GM13977 (cell line): ENCODE measurements at places on chromosomes 2 and 18.

DNA sequence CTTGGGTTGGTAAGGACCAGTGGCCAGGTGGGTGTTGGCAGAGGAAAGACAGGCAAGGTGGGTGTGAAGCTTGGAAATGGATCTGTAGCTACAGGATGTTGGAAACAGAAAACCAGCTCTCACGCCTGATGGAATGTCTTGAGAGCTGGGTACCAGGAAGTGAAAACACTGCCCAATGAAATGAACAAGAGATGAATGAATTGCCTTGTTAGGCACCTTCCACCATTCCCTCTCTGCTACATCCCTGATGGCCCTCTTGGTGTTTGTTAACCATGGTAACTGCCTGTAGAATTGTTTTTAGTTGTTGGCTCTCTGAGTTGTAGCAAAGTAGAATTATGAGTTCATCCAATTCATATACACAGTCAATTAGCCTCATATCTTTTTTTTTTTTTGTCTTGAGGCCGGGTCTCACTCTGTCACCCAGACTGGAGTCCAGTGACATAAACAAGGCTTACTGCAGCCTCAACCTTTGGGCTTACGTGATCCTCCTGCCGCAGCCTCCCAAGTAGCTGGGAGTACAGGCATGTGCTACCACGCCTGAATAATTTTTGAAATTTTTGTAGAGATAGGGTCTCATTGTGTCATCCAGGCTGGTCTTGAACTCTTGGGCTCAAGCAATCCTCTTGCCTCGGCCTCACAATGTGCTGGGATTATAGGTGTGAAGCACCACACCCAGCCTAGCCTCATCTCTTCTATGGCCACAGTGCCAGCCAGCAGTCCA, 9.5 kb downstream of the KCMF1 start:
- DNase-seq, result no peak

- DNase-seq, result no peak
These were observed 106.8 kb downstream of the CRIM1 start for GRCh38 chr2:36462311-36462935.

DNA sequence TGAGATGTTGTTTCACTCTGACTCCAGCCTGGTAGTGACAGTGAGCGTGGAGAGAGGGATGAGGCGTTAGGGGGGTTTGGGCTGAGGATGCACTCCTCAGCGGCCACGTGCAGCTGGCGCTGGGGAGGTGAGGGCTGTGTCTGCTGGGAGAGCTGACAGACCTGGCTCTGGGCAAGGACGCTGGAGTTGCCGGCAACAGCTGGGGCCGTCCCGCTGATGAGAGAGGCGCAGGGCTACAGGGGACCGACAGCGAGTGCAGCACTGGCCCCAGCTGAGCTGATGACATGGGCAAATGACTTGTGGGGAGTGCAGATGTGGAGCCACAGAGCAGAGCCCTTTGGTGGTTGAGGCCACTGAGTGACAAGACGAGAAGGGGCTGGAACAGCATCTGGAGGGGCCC, 38.4 kb downstream of the COA5 start:
- no peak for DNase-seq

GRCh38 chr18:57910817-57911216, 107.7 kb upstream of the ATP8B1 start:
- DNase-seq, result peak; percentile 25

DNA sequence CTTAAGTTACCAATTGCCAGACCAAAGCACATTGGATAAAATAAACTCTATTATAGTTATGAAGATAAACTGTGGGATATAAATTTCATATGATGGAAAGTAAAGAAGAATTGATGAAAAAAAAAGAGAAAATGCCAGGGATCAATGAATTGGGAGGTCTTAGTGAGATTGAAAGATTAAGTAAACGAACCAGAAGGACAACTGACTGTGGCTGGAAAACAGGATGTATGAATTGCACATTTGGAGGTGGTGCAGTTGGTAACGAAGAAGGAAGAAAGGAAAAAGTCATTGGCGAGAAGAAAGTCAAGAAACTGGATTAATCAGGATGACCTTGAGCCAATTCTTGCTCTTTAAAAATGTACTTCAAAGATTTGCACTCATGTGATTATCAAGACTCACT, 166.7 kb downstream of the NCK2 start:
- DNase-seq, result no peak

DNA sequence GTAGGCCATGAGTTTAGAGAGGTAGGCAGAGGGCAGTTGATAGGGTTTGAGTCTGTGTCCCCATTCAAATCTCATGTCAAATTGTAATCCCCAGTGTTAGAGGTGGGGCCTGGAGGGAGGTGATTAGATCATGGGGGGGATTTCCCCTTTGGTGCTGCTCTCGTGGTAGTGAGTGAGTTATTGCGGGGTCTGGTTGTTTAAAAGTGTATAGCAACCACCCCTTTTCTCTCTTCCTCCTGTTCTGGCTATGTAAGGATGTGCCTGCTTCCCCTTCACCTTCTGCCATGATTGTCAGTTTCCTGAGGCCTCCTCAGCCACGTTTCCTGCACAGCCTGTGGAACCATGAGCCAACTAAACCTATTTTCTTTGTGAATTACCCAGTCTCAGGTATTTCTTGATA, 25.5 kb downstream of the MARCHF4 start:
- no peak for DNase-seq

GRCh38 chr2:27095745-27096651, 9.4 kb downstream of the KHK start:
- peak; percentile 88 for DNase-seq

DNA sequence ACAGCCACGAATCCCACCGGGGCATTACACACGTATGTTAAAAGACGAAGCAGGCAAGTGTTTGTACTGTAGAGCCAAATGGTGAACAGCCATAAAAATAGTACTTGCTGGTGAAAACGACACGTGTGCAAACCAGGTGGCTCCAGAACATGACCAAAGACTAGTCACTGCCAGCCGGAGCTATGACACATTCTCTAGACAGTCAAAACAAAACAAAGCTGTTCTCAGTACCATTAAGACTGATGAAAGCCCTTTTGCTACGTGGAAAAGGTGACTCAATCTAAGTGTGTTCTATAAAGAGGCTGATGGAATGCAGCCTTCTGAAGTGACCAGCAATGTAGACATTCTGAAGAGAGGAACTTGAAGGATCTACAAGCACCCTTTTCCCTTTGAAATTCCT, 367.7 kb upstream of the NETO1 start:
- DNase-seq, result peak; percentile 12

- no peak for DNase-seq
These were observed 123.8 kb downstream of the ERBB4 start for GRCh38 chr2:212414767-212415211.

DNA sequence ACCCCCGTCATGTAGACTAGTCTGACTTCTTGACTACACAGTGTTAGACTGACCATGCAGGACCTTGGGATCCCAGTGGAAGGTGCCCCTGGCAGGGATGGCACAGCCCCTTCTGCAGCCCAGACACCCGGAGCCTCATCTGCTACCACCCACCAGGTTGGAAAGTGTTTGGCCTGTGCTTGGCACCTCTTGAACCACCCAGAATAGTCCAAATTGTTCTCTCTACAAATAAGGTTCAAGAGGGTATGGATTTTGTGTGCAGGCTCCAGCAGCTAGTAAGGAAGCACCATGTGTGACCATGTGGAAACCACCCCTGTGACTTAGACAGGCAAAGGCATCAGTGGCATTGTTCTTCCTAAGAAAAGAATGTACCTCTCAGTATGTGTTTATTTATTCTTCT, 18.4 kb downstream of the L3MBTL4 start:
- DNase-seq, result no peak

- DNase-seq, result no peak
These were observed 50.1 kb upstream of the TCF7L1 start for GRCh38 chr2:85083092-85083491.

GRCh38 chr2:17101596-17101995, 416.6 kb downstream of the RAD51AP2 start:
- DNase-seq, result no peak

- no peak for DNase-seq
These were observed 1070.3 kb downstream of the SUCLG1 start for GRCh38 chr2:83388804-83389203.

GRCh38 chr2:178114462-178114861, 2.2 kb downstream of the RBM45 start:
- no peak for DNase-seq

DNA sequence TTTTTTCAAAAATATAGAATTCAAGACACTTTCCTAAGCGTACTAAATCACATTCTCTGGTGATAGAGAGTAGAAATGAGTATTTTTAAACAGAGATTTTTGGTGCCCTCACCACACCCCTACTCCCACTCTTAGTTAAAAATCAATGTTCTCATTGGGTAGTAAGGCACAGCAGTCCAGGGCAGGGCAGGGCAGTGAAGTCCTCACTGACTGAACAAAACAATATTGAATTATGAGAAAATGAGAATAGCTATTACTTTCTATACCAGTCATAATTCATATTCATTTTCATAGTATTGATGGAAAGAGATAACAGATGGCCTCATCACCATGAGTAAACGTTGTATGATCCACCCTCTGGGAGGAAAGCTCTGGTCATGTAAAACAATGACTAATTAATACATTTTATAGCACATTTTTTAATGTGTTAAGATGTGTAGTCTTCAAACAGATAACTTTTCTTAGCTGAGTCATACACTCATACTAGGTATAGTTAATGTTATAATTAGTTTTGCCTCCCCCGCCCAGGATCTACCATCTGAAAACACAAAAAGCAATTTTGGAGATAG, 686.1 kb downstream of the KCNJ3 start:
- DNase-seq, result no peak

GRCh38 chr2:46445556-46445955, 33.8 kb upstream of the TMEM247 start:
- no peak for DNase-seq

DNA sequence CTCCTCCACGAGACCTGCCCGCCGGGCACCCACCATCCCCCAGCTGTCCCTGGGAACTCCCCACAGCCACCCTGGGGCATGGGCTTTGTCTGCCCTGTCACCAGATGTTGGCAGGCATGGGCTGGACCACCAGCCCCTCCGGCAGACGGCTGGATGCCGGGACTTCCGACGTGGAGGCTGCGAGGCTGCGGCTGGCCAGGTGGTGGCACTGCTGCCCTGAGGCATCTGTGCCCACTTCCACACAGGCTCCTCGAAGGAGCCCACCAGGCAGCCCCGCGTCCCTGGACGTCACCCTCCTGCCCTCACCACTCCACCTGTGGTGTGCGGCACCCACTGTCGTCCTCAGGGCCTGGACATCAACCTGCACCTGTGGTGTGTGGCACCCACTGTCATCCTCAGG, 319.9 kb upstream of the SALL3 start:
- no peak for DNase-seq

GRCh38 chr2:231170055-231170454, 28.4 kb upstream of the ARMC9 start:
- DNase-seq, result no peak

- peak; percentile 90 for DNase-seq
These were observed 6.3 kb downstream of the ANKRD53 start for GRCh38 chr2:70984576-70985282.

DNA sequence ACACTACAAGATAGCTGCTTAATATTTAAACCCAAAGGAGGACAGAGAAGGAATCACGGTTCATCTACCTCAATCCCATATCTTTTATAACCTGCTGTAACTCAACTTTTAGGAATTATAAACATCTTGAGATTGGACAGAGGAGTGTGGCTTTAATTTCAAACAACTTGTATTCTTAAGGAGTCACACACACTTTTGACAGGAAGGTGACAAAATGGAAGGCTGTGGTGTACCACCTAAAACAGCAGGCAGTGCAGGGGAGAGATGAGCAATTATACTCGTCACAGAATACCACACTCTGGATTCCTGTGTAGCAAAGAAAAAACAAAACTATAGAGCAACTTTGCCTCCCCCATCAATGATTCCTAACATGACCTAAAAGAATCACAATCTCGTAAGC, 194.8 kb downstream of the ZEB2 start:
- peak; percentile 26 for DNase-seq

DNA sequence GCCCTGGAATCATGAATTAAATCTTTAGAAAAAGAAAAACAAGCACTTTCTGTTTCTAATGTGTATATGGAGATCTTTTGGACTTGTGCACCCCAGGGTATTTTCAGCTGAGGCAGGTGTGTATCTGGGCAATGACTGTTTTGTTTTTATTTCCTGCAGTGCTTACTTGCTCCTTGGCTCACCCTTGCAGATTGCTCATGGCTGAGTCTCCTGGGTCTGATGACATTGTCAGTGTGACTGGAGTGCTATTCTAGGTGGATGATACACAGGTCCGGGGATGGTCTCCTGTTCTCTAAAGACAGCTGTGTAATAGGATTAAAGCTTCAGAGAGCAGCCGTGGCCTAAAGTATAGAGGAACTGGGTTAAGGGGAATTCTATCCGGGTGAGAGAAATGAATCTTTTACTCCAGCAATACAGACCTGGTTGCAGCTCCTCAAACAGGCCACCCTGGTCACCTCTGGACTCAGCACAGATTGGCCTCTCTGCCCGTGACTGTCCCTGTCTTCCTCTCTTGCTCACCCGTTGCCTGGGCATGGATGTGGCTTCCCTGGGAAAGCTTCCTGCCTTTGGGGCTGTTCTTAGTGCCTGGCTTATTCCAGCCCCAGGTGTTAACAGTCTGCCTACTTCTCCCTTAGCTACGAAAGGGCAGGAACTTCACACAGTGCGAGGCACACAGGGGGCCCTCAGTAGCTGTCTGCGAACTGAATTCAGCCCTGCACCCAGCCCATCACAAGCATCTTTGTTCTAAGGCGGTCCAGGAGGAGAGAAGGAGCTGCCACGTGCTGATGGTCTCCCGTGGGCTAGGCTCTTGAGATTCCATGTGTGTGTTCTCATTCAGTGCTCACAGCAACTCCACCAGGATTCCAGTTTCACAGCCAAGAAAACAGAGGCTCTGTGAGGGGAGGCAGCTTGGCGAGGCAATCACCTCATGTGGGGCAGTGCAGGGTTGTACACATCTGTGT, 84.3 kb downstream of the ACOXL start:
- DNase-seq, result no peak

DNA sequence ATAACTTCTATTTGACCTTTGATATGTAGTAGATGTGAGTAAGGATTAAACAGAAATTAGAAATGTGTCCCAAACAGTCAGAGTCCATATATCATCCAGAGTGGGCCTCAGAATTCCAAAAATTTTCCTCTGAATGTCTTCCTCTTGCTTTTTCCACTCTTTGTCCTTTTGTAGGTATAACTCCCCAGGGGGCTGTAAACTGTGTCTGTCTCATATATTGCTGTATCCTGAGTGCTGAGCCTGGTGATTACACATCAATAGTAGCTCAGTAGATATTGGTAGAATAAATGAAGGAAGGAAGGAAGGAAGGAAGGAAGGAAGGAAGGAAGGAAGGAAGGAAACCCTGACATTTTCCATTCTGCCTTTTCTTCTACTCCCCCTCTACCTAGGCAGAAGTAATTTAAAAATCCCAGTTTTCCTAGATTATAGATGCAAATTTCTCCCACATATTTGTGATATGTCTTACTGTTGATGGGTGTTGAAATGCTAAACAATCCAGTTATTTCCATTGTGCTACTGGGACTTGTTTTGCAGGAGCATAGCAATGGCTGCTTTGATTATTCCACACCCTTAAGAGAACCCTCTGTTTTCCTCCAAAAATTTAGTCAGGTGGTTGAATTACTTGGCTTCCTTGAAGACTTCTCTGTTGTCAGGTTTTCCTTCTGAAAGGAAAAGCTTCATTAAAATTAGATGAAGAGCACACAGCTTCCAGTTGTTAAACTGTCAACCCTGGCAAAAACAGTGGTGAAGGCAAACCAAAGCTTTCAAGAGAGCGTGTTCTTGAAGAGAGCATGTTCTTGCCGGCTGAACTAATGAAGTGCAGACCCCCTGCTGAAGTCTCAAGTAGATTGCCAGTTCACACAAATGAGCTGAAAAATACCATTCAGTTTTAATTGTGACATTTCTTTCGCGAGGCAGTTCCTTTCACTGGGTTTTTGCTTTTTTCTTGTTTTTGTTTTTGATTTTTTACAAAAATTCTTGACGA, 147.8 kb downstream of the KCNE4 start:
- DNase-seq, result no peak
